ENCODE measurements at places on chromosomes 2 and 18.

DNA sequence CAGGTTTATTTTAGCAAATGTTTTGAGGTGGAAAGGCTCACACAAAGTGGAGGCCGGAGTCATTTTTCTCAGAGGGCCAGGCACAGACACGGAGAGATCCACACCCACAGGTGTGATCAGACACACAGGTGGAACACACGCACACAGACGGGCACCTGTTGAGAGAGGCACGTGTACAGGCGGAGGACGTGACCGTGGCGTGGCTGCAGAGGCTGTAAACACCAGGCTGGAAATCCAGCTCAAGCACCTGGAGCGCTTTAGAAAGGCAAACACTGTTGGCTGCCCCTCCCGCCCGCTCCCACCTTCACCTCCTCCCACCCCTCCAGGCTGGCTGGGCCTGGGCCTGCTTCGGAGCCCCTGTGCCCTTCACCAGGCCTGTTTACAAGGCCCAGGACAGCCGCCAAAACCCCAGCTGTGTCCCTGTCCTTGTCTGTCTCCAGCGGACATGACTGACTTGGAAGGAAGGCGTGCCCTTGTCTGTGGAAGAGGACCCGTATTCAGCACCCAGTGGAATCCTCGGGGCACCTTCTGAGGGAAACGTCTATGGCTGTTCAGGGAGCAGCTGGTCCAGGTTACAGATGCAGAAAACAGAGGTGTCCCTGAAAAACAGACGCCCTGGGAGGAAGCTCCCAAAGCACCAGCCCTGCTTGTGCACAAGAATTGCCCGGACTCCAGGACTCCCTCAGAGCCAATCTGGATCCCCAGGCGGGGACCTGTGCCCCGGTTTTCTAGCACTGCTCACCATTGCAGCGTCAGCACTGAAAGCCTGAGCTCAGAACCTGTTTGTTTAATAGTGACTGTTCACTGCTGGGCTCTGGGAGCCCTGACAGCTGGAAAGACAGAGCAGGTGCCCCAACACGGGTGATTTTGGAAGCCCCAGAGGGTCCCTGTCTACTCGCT, 134.3 kb upstream of the HAAO start:
- DNase-seq: peak; percentile 29

DNA sequence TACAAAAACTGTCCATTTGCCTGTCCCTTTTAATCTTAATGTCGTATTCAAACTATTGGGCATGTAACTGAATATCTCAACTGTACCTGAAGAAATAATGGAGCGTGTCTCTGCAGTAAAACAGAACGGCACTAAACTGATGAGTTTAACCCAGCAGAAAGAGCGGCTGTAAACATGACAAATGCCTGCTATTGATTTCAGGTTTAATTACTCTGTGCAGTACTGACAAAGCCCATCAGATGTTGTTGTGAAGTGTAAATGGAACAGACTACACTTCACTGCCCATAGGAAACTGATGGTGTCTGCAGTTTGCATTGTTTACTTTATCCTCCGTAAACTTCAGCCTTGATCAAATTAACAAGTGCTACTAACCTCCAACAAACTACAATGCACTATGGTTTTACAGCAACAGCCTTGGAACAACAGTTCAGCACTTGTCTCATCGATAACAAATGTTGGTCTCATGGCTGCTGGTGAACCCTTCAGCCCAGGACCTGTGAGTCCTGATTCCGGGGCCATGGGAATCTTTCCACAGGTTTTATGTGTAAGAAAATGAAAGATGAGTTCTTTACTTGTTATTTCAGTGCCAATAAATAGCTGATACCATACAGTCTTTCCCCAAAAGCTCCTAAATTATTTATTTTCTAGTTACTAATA, 316.5 kb downstream of the CCDC178 start:
- no peak for DNase-seq

DNA sequence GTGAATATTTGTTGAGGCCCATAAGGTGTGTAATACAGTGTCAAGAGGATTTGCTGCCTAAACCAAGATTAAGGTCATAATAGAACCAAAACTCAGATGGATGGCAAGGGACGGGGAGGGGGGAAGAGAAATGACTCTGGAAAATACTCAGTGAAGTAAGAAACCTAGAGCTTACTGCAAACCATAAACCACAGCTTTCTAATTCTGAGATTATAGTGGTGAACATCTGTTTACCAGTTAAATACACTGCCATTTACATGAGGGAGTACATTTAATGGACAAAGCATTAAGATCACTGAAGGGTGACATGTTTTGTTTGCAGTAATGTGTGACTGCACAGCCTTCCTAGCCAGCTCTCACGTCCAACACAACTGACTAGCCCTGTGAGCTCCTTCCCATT, 19.8 kb downstream of the EVX2 start:
- DNase-seq: no peak

DNA sequence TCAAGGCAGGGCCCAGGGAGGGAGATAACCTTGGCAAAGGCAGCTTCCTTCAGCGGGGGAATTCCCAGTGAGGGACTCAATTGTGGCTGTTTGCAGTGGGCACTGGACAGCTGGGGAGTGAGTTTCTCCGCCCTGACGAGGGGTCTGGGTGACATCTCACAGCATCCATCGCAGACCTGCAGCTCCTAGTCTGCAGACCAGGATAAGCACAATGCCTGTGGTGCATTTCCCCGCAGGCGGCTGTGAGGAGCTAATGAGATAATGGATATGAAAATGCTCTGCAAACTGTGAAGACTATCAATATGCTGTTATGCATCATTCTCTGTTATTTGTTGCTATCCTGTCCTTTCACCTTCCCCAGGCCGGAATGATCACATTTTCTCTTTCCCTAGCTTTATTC, 30.0 kb upstream of the CYP1B1 start:
- no peak for DNase-seq

GRCh38 chr2:135745545-135745944, 3.9 kb downstream of the UBXN4 start:
- no peak for DNase-seq

GRCh38 chr2:98463551-98463971, 18.9 kb downstream of the INPP4A start:
- no peak for DNase-seq

DNA sequence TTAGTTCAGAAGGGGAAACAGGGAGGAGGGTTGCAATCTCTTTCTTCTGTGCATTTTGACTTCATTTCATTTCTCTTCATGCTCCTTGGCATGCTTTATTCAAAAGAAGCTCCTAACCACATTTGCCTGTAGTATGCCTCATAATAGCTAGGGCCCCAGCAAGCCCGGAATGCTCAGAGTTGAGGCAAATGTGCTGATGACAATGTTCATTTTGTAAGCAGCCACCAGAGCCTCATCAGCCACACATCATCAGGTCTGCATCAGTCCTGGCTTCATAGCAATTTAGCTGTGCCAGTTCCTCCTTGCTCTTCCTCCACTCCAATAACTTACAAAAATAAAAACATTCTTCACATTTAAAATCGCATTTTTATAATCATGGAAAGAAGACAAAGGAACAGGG, 65.4 kb upstream of the MMADHC start:
- no peak for DNase-seq

GRCh38 chr2:169771021-169771420, 27.6 kb upstream of the SSB start:
- no peak for DNase-seq

- no peak for DNase-seq
Observed at GRCh38 chr18:50560681-50561629, 1.1 kb downstream of the MAPK4 start.

GRCh38 chr18:58576638-58577251, 52.1 kb downstream of the ALPK2 start:
- DNase-seq: no peak

- no peak for DNase-seq
Observed at GRCh38 chr18:22726469-22726868, 206.7 kb upstream of the RBBP8 start.

- no peak for DNase-seq
Observed at GRCh38 chr2:3445891-3446290, 66.4 kb downstream of the TRAPPC12 start.

GRCh38 chr2:222450021-222450420, 25.7 kb downstream of the SGPP2 start:
- DNase-seq: no peak

DNA sequence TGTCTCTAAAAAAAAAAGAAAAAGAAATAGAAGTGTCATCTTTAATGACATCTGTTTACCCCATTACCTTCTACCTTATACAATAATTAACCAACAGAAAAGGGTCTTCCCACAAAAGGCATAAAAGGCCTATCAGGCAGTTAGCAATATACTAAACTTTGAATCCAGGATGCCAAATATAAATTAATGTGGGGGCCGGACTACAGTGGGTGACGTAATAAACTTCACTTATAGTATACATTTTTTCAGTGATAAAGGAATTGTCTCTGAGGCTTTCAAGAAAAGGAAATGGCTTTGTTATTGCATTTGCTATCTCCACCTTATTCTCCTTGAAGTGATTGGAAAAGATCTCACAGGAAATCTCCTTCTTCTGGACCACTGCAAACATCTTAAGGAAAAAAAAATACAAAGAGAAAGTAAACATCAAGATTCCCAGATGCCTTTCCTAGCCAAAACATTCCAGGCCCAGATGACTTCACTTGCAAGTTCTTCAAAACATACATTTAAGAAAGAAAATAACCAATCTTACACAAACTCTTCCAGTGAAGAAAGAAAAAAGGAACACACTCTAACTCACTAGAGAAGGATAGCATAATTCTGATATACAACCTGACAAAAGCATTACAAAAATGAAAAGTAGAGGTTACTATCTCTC, 126.2 kb upstream of the CAB39 start:
- no peak for DNase-seq

DNA sequence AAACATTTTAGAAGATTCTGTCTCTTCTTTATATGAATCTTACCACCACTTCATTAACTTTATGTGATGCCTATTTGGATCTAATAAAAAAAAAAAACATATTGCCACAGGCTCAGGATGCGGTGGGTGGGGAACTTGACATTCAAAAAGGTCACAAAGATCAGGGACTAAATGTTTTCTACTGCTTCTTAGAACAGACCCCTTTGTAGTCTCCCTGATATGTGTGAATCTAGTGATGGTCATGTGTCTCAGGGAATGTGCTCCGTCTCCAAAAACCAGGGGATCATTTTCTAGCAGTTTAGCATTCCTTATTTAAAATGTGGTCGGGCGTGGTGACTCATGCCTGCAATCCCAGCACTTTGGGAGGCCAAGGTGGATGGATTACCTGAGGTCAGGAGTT, 807.8 kb upstream of the CHAC2 start:
- no peak for DNase-seq

DNA sequence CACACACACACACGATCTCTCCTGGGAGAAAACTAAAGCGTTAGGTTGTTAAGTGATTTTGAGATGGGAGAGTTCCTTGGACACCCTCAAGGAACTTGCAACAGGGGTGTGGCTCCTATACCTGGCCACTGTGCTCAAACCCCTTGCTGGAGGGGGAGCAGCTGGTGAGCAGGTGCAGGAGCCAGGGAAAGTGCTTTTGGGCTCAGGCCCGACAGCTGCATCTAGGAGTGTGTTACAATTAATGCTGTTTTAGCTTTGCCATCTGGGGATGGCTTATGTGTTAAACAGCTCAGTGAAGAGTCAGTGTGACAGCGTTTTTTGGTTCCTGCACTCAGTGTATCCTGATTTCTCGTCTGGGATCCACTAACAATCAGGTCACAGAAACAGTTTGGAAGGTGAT, 510.8 kb downstream of the TRIB2 start:
- no peak for DNase-seq

DNA sequence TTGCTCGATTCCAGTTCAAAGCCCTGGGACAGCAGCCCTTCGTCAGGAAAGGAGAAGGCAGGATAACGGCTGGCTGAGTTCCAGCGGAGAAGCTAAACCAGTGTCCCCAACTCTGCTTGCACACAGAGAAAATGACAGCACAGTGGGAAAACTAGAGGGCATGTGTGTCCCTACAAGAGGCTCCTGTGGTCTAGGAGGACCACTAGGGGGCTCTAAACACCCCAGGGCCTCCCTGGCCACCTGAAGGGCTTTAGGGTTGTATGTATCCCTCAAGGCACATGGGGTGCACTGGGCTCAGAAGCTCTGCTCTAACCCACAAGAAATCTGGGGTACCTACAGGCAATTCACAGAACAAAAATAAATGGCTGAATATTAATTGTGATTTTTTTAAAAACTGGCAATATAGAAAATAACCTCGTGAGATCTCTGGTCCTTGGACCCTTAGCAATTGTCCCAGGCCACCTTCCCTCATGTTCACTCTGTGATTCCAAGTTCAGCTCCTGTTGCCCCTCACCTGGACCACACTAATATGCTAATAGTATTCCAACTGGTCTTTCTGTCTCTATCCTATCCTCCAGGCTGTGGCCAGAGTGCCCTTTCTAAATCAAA, 17.5 kb downstream of the STAT1 start:
- DNase-seq: peak; percentile 67

- no peak for DNase-seq
Observed at GRCh38 chr2:214533541-214533940, 122.7 kb downstream of the VWC2L start.

DNA sequence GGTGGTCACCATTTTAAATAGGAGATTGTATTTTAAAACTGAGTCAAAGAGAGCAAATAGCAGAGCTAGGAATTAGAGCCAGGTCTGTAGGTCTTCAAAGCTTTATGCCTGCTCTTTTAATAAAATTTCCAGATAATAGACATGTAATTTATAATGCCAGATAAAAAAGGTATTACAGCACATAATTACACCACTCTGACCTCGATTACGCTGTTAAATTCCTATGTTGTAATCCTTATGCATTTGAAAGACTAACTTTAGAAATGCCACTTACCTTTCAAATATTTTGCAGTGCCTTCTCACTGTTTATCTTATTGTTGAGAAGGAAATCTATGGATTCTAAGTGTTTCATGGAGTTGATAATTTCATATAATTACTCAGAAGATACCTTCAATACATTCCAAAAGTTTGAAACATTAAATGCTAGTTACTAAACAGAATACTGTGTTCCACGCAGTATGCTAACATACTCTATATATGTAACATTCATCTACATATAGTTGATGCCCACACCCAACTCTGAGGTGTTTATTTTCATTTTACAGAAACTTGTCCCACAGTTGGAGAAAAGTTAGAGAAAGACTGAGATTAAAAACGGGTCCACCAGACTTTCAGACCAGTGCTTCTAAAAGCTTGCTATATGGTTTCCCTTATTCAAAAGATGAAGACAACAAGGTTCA, 120.0 kb downstream of the OSBPL1A start:
- DNase-seq: no peak

DNA sequence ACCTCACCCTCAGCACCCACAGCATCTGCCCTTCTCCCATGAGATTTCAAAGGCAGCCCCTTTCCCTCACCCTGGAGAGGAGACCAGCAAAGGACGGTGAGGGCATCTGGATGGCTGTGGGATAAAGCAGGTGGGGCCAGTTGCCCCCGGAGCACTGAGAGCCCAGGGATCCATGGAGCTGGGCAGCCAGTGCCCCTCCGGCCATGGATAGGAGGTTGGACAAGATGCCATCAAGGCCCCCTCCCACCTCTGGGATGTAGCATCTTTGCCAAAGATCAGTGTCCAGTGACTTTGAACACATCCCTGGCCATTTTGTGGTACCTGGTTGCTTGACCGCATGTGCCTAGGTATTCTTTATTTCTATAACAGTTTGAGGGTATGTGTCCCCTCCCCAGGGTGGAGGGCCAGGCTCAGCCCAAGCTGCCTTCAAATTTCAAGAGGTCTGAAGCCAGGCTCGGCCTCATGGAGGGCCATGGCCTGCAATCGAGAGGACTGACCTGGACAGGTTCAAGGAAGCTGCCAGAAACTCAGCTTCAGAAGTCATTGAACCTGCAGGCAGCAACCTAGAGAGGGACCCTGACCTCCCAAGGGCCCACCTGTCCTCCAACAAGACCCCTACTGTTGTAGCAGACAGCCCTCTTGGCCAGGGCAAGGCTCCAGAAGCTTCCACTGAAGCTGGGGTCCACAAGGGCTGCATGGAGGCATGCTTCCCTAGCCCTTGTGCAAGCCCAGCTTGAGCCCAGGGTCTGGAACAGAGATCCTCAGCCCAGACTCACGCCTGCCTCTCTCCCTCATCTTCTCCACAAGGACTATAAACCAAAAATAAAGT, 55.5 kb upstream of the BIN1 start:
- no peak for DNase-seq
